ENCODE measurements at places on chromosomes 4 and X. TPM values are rescaled to one million over a fixed set of nuclear protein-coding genes. Genes with fewer than 3 reads are reported as not detected.

DNA sequence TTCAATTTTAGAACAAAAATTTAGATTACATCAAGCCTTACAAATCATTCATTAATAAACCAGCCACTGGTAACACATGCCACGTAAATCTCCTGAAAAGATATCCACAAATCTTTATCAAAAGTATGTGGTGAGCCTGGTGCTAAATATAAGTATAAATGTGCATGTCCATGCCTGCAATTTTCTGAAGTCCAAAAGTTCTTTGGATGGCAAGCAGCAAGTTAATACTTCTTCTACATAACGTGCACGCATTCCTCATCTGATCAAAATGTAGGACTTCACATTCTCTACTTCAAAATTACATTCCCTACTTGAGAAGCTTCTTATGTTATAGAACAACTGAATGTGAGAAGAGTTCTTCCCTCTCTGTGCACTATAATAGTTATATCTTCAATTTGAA, 49.8 kb downstream of the HHIP start:
- no peaks in the 10 kb centered on the region for H3K36me3 ChIP-seq
- no peak overlapping the region for H3K4me3 ChIP-seq
- H3K27ac ChIP-seq = no peak overlapping the region
- DNase-seq = no peak
- no peaks in the 10 kb centered on the region for H3K27me3 ChIP-seq

DNA sequence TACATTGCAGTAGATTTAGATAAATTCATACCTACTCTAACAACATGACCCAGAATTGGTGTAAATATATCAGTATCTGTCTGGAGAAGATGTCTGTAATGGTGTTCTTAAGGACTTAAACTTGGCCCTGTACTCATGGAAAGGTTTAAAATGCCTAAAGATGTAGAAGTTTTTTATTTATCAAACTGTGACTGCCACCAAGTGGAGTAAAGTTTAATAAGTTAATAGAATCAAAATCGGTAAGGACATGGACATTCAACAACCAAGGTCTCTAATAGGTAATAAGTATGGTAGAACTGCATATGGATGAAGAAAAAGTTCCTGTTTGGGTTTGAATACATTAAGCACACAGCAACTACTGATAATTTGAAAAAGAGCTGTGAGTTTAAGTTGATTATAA, 474.0 kb upstream of the NDST3 start:
- no peak overlapping the region for H3K4me3 ChIP-seq
- no peaks in the 10 kb centered on the region for H3K27me3 ChIP-seq
- H3K36me3 ChIP-seq = no peaks in the 10 kb centered on the region
- H3K4me1 ChIP-seq = no peaks in the 10 kb centered on the region
- no peak for DNase-seq
- no peak overlapping the region for H3K27ac ChIP-seq

DNA sequence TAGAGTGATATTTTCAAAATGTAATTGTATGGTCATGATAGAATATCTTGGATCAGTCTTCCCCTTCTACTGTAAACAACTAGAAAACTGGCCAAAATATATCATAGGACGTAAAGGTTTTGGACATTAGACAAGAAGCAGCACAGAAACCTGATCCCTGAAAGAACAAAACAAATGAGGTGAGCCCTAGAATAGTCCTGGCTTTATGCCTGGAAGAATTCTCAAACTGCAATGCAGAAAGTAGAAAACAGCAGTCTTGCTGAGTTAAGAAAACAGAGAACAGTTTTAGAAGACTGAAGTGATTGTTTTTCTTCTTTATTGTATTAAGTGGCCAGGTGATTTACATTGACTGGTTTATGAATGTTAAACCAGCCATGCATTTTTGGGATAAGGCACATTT, 19.5 kb downstream of the NSUN7 start:
- H3K4me3 ChIP-seq = no peak overlapping the region
- no peaks in the 10 kb centered on the region for H3K4me1 ChIP-seq
- DNase-seq = no peak
- H3K27ac ChIP-seq = no peak overlapping the region
- H3K27me3 ChIP-seq = no peaks in the 10 kb centered on the region

DNA sequence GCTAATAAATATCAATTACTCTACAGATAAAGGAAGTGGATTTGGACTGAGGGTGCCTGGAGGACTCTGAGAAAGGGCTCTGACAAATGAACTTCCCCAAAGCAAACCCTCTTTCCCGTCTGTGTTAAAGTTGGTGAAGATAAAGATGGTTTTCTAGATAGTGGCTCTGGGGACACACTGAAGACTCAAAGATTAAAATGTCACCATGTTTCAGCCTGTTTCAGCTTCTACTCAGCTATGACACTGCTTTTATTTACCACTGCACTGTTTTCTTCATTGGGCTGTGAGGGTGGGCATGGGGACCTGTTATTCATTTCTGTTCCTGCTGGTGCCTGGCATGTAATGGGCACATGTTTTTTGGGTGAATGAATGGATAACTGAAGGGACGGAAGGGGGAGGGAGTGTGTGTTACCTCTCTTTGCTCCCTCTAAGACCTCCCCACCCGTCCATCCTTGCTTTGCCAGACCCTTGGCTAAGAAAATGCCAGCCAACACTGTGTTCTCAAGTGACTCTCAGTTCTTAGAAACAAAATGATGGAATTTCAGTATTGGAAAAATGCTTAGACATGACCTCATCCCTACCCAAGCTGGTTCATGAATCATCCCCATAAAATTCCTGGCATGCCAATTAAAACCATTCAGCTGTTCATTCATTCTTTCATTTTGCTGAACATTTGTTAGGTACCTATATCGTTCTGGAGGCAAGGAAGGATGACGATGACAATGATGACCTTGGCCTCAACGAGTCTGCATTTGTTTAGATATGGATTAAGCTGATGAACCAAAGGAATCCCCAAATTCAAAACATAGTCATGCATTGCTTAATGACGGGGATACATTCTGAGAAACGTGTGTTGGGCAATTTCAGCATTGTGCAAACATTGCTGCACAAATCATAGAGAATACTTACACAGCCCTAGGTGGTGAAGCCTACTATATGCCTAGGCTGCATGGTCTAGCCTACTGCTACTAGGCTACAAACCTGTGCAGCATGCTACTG, 13.4 kb upstream of the STK32B start:
- no peaks in the 10 kb centered on the region for H3K36me3 ChIP-seq
- H3K27ac ChIP-seq = no peak overlapping the region
- no peak overlapping the region for H3K4me3 ChIP-seq
- H3K27me3 ChIP-seq = no peaks in the 10 kb centered on the region
- DNase-seq = no peak

- DNase-seq = no peak
- H3K36me3 ChIP-seq = no peaks in the 10 kb centered on the region
- H3K4me3 ChIP-seq = no peak overlapping the region
- H3K4me1 ChIP-seq = no peaks in the 10 kb centered on the region
These were observed 32.1 kb upstream of the PAQR3 start for GRCh38 chr4:78971326-78971725.

DNA sequence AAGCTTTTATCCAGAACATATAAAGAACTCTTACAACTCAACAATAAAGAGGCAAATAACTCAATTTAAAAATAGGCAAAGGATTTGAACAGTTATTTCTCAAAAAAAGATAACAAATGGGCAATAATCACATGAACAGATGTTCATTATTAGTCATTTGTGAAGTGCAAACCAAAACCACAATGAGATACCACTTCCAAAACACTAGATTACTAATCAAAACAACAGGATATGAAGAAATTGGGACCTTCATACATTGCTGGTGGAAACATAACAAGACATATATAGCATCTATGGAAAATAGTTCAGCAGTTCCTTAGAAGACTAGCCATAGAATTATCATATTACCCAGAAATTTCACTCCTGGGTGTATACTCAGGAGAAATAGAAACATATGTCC, 224.6 kb downstream of the FBXO8 start:
- no peaks in the 10 kb centered on the region for H3K27me3 ChIP-seq
- no peak overlapping the region for H3K4me3 ChIP-seq
- no peak overlapping the region for H3K27ac ChIP-seq
- no peaks in the 10 kb centered on the region for H3K4me1 ChIP-seq
- DNase-seq = no peak
- H3K36me3 ChIP-seq = no peaks in the 10 kb centered on the region

- H3K4me1 ChIP-seq = no peaks in the 10 kb centered on the region
- H3K27ac ChIP-seq = no peak overlapping the region
- H3K36me3 ChIP-seq = no peaks in the 10 kb centered on the region
- no peaks in the 10 kb centered on the region for H3K27me3 ChIP-seq
These were observed 3.5 kb upstream of the DDX60L start for GRCh38 chr4:168483811-168484210.

- H3K4me3 ChIP-seq = no peak overlapping the region
- H3K27ac ChIP-seq = no peak overlapping the region
- peak; percentile 52 for DNase-seq
- no peaks in the 10 kb centered on the region for H3K4me1 ChIP-seq
These were observed 36.0 kb downstream of the GAB3 start for GRCh38 chrX:154714925-154715324.

GRCh38 chr4:144739511-144740033, 93.6 kb downstream of the HHIP start:
- no peaks in the 10 kb centered on the region for H3K36me3 ChIP-seq
- H3K4me1 ChIP-seq = no peaks in the 10 kb centered on the region
- no peak overlapping the region for H3K4me3 ChIP-seq
- DNase-seq = no peak

- no peaks in the 10 kb centered on the region for H3K4me1 ChIP-seq
- H3K27me3 ChIP-seq = no peaks in the 10 kb centered on the region
- H3K4me3 ChIP-seq = no peak overlapping the region
- no peak overlapping the region for H3K27ac ChIP-seq
- no peaks in the 10 kb centered on the region for H3K36me3 ChIP-seq
These were observed 40.2 kb upstream of the NUDT10 start for GRCh38 chrX:51292421-51292820.

- no peak overlapping the region for H3K27ac ChIP-seq
- H3K4me1 ChIP-seq = no peaks in the 10 kb centered on the region
- H3K27me3 ChIP-seq = peaks cover 42% of the 10 kb centered on the region
- no peak overlapping the region for H3K4me3 ChIP-seq
- H3K36me3 ChIP-seq = no peaks in the 10 kb centered on the region
- no peak for DNase-seq
These were observed 4.7 kb upstream of the IL1RAPL1 start for GRCh38 chrX:28582511-28582910.

GRCh38 chrX:132063862-132064261, 40.8 kb downstream of the STK26 start:
- H3K27me3 ChIP-seq = peaks cover 7% of the 10 kb centered on the region
- no peak for DNase-seq
- H3K4me1 ChIP-seq = no peaks in the 10 kb centered on the region
- H3K4me3 ChIP-seq = no peak overlapping the region

DNA sequence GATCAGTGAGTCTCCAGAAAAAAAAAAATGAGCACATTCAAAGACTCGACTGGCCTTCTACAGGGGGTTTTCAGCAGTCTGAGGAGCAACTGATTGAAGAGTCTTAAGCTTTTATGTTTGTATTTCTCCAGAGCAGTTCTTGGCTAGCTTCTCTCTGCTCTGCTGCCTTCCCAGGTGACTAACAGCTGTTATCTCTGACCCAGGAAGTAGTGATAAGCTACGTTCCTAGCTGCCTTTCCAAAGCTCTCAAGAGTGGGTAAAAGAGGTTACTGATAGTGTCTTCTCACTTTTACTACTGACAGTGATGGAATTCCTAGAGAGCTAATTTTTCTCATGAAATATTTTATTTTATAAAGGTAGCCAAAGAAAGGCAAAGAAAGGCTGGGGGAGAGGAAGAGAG, 66.6 kb downstream of the ENOX2 start:
- no peak overlapping the region for H3K27ac ChIP-seq
- no peaks in the 10 kb centered on the region for H3K36me3 ChIP-seq
- no peak overlapping the region for H3K4me3 ChIP-seq
- H3K4me1 ChIP-seq = peaks cover 4% of the 10 kb centered on the region
- no peaks in the 10 kb centered on the region for H3K27me3 ChIP-seq

DNA sequence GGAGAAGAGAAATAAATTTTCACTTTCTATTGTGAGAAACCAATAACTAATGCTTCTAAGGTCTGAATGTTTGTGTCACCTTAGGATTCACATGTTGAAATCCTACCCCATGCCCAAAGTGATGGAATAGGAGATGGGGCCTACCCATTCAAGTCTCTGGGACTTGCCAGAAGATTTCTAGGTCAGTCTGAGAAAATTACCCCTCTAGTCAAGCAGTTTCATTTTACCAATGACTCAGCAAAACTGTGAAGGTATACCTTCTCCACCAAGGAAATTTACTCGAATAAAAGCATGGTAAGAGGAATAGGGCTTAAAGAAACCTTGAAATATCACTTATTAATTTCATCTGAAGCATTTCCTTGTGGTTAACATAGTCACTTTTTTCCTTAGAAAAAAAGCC, 23.5 kb upstream of the PAPSS1 start:
- no peak overlapping the region for H3K27ac ChIP-seq
- no peak overlapping the region for H3K4me3 ChIP-seq
- no peak for DNase-seq
- no peaks in the 10 kb centered on the region for H3K36me3 ChIP-seq
- no peaks in the 10 kb centered on the region for H3K27me3 ChIP-seq

DNA sequence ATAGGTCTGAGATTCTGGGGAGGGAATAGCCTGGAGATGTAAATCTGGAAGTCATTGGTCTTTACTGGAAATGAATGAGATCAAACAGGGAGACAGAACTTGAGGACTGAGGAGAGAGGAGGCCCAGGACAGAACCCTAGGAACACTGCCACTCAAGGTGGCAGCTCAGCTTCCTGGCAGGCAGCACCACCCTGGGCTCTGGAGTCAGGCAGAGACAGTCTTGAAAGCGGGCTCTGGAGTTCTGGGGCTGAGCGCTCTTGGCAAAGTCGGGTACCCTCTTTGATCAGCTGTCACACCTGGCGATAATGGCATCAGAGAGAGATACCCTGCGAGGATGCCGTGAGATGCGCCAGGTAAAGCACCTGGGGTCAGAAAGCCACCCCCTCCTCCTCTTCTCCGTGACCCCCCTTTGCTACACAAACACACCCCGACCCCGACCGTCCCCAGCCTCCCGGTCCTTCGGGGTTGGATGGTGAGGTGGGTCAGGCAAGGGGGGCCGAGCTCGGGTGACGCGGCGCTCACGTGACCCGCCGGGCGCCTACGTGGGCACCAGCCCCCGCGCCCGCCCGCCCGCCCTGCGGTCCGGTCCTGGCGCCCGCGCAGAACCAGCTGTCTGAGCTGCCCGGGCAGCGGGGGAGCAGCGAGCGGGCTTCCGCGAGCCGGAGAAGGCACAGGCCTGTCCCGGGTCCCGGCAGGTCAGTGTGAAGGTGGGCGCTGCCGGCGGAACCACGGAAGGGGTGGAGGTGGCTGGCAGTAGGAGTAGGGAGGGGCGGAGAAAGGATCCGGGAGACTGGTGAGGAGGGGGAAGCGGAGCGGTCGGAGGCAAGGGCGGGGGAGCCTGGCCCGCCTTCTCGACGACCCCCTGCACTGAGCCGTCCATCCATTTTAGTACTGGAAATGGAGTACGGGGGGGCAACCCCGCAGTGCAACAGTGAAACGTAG, at the start of gene TCEAL3:
Gene TCEAL3 (plus strand): TSS at position 600 of the 942 bp plus-strand sequence. CDS start 1,102 bp downstream, outside the sequence.
- peak within 1 kb of the TSS; percentile 82 for H3K27ac ChIP-seq
- H3K27me3 ChIP-seq = no peaks in the 10 kb centered on the region
- no peaks in the 10 kb centered on the region for H3K36me3 ChIP-seq
- peak within 1 kb of the TSS; percentile 64 for H3K4me3 ChIP-seq
- no peaks in the 10 kb centered on the region for H3K4me1 ChIP-seq

Gene CXorf49
- total RNA-seq = not detected

Gene RASSF6
- total RNA-seq = not detected

Gene HELT
- not detected for total RNA-seq

Gene SLC38A5
- 0.11 TPM for total RNA-seq

Gene NIPAL1
- total RNA-seq = 1.2 TPM

Gene SUPT20HL2
- total RNA-seq = not detected

Gene SPANXD
- total RNA-seq = not detected

Gene KLKB1
- total RNA-seq = 1.5 TPM

Gene SORCS2
- total RNA-seq = 1.5 TPM

Gene CT45A10
- total RNA-seq = not detected

Gene OPRPN
- total RNA-seq = not detected

Gene FABP2
- not detected for total RNA-seq

Data from adrenal gland (tissue), 19 donors.